ENCODE measurements at places on chromosomes 13 and 19. TPM values are rescaled to one million over a fixed set of nuclear protein-coding genes. Genes with fewer than 3 reads are reported as not detected.

DNA sequence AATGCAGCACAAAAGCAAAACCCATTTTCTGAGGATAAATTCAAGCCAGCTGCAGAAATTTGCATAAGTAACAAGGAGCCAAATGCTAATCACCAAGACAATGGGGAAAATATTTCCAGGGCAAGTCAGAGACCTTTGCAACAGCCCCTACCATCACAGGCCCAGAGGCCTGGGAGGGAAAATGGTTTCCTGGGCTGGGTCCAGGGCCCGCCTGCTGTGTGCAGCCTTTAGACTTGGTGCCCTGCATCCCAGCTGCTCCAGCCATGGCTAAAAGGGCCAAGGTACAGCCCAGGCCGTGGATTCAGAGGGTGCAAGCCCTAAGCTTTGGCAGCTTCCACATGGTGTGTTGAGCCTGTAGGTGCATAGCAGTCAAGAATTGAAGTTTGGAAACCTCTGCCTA, 309.5 kb upstream of the SGCG start:
- no peak overlapping the region for H3K4me3 ChIP-seq
- H3K27ac ChIP-seq, result no peak overlapping the region
- H3K27me3 ChIP-seq, result no peaks in the 10 kb centered on the region

GRCh38 chr13:48643159-48643558, 10.6 kb upstream of the CYSLTR2 start:
- no peaks in the 10 kb centered on the region for H3K36me3 ChIP-seq
- no peaks in the 10 kb centered on the region for H3K27me3 ChIP-seq
- DNase-seq, result no peak
- no peak overlapping the region for H3K4me3 ChIP-seq
- peaks cover 1% of the 10 kb centered on the region for H3K4me1 ChIP-seq

Gene CALR3
- polyA plus RNA-seq, result not detected

Gene PDX1
- polyA plus RNA-seq, result not detected

- no peak overlapping the region for H3K27ac ChIP-seq
- DNase-seq, result no peak
- H3K36me3 ChIP-seq, result no peaks in the 10 kb centered on the region
- H3K4me1 ChIP-seq, result no peaks in the 10 kb centered on the region
- no peaks in the 10 kb centered on the region for H3K27me3 ChIP-seq
Observed at GRCh38 chr13:85508683-85509329, 290.4 kb downstream of the SLITRK6 start.

- H3K27me3 ChIP-seq, result no peaks in the 10 kb centered on the region
- H3K27ac ChIP-seq, result no peak overlapping the region
- peaks cover 11% of the 10 kb centered on the region for H3K4me1 ChIP-seq
- no peak overlapping the region for H3K4me3 ChIP-seq
Observed at GRCh38 chr19:43606569-43607229, 5.2 kb upstream of the SRRM5 start.

Gene LGALS7
- polyA plus RNA-seq, result not detected

DNA sequence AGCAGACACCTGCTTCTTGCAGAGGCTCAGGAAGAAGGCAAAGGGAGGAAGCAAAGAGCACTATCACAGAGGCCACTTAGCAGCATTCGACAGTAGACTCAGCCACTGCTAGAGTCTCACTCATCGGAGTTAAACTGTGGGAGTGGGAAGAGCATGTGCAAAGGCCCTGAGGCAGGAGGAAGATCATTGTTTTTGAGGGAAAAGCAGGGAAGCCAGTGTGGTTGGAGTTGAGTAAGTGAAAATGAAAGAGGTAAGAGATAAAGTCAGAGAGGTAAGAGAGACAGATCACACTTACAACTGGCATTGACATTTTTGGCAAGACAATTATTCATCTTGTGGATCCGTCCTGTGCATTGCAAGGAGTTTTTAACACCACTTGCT, 41.1 kb upstream of the CEACAM20 start:
- no peak overlapping the region for H3K27ac ChIP-seq
- no peak overlapping the region for H3K4me3 ChIP-seq
- no peaks in the 10 kb centered on the region for H3K27me3 ChIP-seq

DNA sequence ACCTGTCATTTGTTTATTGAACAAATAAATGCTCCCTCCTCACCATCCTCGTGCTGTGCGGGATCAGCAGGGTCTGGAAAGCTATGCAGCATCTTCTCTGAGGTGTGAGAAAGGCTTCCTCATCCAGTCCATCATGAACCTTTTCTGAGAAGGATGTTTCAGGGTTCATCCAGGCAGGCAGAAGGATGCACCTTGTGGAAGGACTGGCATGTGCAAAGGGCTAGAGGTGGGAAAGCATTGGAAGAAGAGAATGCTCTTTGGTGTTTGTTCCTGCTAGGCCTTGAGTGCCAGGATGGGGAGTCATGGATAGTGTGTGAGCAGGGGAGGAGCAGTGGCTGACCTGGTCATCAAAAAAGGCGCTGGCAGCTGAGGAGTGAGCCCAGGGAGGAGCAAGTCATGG, 6.6 kb downstream of the PALM start:
- H3K4me3 ChIP-seq, result no peak overlapping the region
- H3K4me1 ChIP-seq, result peaks cover 10% of the 10 kb centered on the region
- peaks cover 3% of the 10 kb centered on the region for H3K27me3 ChIP-seq
- H3K27ac ChIP-seq, result no peak overlapping the region
- no peak for DNase-seq
- H3K36me3 ChIP-seq, result no peaks in the 10 kb centered on the region

- peaks cover under 1% of the 10 kb centered on the region for H3K36me3 ChIP-seq
- DNase-seq, result no peak
- H3K27ac ChIP-seq, result no peak overlapping the region
- H3K4me1 ChIP-seq, result peaks cover 30% of the 10 kb centered on the region
Observed at GRCh38 chr19:3674784-3675543, 25.3 kb downstream of the PIP5K1C start.

Gene GPC5
- polyA plus RNA-seq, result not detected

DNA sequence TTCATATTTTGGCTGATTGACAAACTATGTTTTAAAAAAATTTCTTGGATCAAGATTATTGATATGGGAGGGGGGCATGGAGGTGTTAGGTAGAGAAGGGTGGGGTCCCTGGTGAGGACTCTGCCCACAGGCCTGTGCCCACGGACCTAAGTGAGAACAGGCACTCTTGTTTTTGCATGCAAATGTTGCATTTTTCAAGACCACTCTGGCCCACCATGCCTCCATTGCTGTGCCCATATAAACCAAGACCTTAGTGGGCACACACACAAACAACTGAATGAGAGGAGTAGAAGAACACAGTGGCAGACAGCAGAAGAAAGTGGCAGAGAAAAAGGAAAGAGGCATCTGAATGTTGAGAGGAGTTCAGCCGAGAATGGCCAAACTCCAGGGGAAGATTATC, 69.6 kb upstream of the ZNF98 start:
- H3K27ac ChIP-seq, result no peak overlapping the region
- no peaks in the 10 kb centered on the region for H3K27me3 ChIP-seq
- no peak overlapping the region for H3K4me3 ChIP-seq
- H3K4me1 ChIP-seq, result no peaks in the 10 kb centered on the region

GRCh38 chr13:41520660-41521630, 63.6 kb downstream of the RGCC start:
- H3K36me3 ChIP-seq, result no peaks in the 10 kb centered on the region
- H3K4me1 ChIP-seq, result peaks cover 15% of the 10 kb centered on the region
- peak overlapping the region; percentile 68 for H3K27ac ChIP-seq
- no peak overlapping the region for H3K4me3 ChIP-seq
- H3K27me3 ChIP-seq, result no peaks in the 10 kb centered on the region

GRCh38 chr19:16871871-16872270, 16.9 kb upstream of the F2RL3 start:
- peaks cover 82% of the 10 kb centered on the region for H3K36me3 ChIP-seq
- H3K4me3 ChIP-seq, result no peak overlapping the region
- no peak overlapping the region for H3K27ac ChIP-seq
- no peak for DNase-seq
- H3K4me1 ChIP-seq, result no peaks in the 10 kb centered on the region

DNA sequence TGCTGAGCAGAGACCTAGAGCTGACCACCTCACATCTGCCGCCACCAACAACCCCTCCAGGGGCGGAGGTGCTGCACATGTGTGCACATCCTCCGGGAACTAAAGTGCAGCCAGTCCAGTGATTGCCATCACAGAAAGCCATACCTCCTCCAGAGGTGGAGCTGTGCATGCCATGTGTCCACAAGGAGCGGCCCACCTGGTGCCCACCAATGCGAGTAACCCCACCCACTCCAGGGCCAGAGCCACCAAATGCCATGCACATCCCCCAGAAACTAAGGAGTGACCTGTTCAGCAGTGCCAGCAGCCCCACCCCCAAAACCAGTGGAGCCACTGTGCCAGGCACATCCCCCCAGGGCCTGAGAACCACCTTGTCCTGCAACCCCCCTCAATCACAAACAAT, 557.9 kb downstream of the UQCRFS1 start:
- no peak for DNase-seq
- H3K36me3 ChIP-seq, result no peaks in the 10 kb centered on the region
- no peaks in the 10 kb centered on the region for H3K27me3 ChIP-seq
- no peak overlapping the region for H3K27ac ChIP-seq

GRCh38 chr19:11814700-11815035, 595 bp downstream of the ZNF440 start:
- H3K4me3 ChIP-seq, result peak overlapping the region; percentile 71
- peak; percentile 3 for DNase-seq
- H3K36me3 ChIP-seq, result peaks cover 10% of the 10 kb centered on the region
- peaks cover 15% of the 10 kb centered on the region for H3K4me1 ChIP-seq

GRCh38 chr19:56372281-56372680, 21.1 kb downstream of the ZNF582 start:
- peaks cover 19% of the 10 kb centered on the region for H3K4me1 ChIP-seq
- H3K27me3 ChIP-seq, result no peaks in the 10 kb centered on the region
- H3K36me3 ChIP-seq, result peaks cover 74% of the 10 kb centered on the region

Gene LILRB1
- 60.6 TPM for polyA plus RNA-seq

DNA sequence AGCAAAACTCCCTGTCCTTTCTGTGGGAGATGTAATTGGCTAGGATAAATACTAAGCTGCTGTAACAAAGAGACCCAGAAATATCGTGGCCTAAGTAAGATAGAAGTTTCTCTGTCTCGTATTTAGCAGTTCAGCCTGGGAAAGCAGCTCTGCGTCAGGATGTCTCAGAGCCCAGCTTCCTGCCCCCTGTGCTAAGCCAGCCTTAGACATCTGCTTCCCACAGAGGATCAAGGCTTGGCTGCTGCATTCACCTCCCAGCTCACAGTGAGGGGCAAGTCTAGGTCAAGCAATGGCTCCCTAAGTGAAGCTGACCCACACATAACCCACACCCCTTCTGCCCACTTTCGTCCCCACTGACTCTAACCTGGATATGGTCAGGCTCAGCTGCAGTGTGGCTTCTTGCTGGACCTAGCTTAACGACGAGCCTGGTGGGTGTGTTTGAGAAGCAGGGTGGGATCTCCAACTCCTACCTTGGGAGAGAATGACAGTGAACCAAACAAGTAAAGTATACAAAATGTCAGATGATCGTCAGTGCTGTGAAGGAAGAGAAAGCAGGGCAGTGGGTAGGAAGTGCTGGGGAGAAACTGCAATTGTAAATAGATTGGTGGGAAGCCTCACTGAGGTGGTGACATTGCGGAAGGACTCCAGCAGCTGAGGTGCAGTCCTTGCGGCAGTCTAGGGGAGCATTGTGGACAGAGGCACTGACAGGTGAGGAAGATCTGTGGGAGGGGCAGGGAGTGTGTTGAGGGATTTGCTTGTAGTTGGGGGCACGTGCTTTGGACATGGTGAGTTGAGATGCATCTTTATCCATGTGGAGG, 82.9 kb downstream of the TNFRSF19 start:
- DNase-seq, result no peak
- no peaks in the 10 kb centered on the region for H3K27me3 ChIP-seq
- no peaks in the 10 kb centered on the region for H3K4me1 ChIP-seq
- H3K4me3 ChIP-seq, result no peak overlapping the region

Gene ZNF229
- 0.03 TPM for polyA plus RNA-seq

Gene NLRP9
- polyA plus RNA-seq, result not detected

GRCh38 chr13:45626731-45627374, 11.3 kb upstream of the ERICH6B start:
- DNase-seq, result no peak
- no peak overlapping the region for H3K27ac ChIP-seq
- no peak overlapping the region for H3K4me3 ChIP-seq
- no peaks in the 10 kb centered on the region for H3K27me3 ChIP-seq

GRCh38 chr13:112655913-112656312, 33.9 kb upstream of the ATP11A start:
- no peak overlapping the region for H3K27ac ChIP-seq
- H3K36me3 ChIP-seq, result no peaks in the 10 kb centered on the region
- no peak for DNase-seq
- H3K27me3 ChIP-seq, result no peaks in the 10 kb centered on the region
- H3K4me1 ChIP-seq, result no peaks in the 10 kb centered on the region

Gene DLL3
- not detected for polyA plus RNA-seq

Gene YIPF2
- 15.5 TPM for polyA plus RNA-seq

DNA sequence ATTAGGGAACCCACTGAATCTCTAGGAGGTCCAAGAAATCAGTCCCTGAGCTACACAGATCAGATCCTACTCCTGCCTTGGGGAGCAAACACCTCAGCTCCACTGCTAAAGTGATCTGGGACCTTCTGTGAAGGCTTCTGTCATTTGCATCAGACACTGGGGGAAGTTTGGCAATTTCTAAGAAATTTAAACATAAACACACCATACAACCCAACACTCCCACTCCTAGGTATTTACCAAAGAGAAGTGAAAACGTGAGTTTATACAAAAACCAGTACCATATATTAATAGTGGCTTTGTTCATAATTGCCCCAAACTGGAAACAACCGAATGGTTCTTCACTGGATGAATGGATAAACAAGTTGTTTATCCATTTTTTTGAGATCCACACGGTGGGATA, 7.3 kb upstream of the TYROBP start:
- H3K27ac ChIP-seq, result peak overlapping the region; percentile 86
- H3K4me1 ChIP-seq, result peaks cover 51% of the 10 kb centered on the region
- peak; percentile 53 for DNase-seq

- H3K36me3 ChIP-seq, result peaks cover 67% of the 10 kb centered on the region
- no peak for DNase-seq
- no peaks in the 10 kb centered on the region for H3K27me3 ChIP-seq
Observed at GRCh38 chr13:20993211-20993610, 68.2 kb downstream of the LATS2 start.

Gene SIGLEC12
- 1.3 TPM for polyA plus RNA-seq

GRCh38 chr13:28564030-28564429, 69.1 kb upstream of the FLT1 start:
- H3K4me1 ChIP-seq, result no peaks in the 10 kb centered on the region
- no peak overlapping the region for H3K27ac ChIP-seq
- DNase-seq, result no peak
- no peaks in the 10 kb centered on the region for H3K27me3 ChIP-seq
- H3K4me3 ChIP-seq, result no peak overlapping the region

GRCh38 chr19:11359421-11359820, 4.2 kb downstream of the PLPPR2 start:
- peaks cover 46% of the 10 kb centered on the region for H3K36me3 ChIP-seq
- DNase-seq, result no peak
- no peaks in the 10 kb centered on the region for H3K27me3 ChIP-seq

GRCh38 chr19:46953955-46954501, 65.6 kb upstream of the NPAS1 start:
- H3K27ac ChIP-seq, result no peak overlapping the region
- peaks cover 15% of the 10 kb centered on the region for H3K4me1 ChIP-seq
- no peaks in the 10 kb centered on the region for H3K27me3 ChIP-seq
- H3K4me3 ChIP-seq, result no peak overlapping the region
- no peak for DNase-seq

Gene GAS6
- 1.8 TPM for polyA plus RNA-seq

Data from CD14-positive monocyte (primary cell).